ENCODE measurements at places on chromosomes 2 and 18. TPM values are rescaled to one million over a fixed set of nuclear protein-coding genes. Genes with fewer than 3 reads are reported as not detected.

- DNase-seq: no peak
These were observed 239.9 kb downstream of the PAX3 start for GRCh38 chr2:222058819-222059445.

- no peak for DNase-seq
These were observed 8.1 kb downstream of the REG1A start for GRCh38 chr2:79128406-79128805.

Gene PLEK
- 6.1 TPM for total RNA-seq

Gene RNU2-63P
- not detected for total RNA-seq
